ENCODE measurements at places on chromosomes 1 and 21.

DNA sequence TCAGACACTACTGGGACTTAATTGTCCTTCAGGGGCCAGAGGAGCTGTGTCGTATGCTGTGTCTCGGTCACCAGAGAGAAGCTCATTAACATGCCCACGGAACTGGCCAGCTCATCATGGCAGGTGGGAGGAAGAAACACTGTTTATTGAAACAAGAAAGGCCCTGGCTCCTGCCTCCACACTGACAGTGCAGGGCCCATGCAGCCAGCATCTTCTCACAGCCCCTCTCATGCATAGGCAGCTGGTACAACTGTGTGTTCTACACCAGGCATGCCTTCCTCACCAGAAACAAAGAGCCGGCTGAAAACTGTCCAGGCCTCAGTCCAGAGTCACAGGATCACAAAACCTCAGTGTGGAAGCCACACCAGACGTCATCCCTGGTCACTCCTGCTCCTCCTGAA, 106.0 kb downstream of the UBE2U start:
- no peak for DNase-seq

DNA sequence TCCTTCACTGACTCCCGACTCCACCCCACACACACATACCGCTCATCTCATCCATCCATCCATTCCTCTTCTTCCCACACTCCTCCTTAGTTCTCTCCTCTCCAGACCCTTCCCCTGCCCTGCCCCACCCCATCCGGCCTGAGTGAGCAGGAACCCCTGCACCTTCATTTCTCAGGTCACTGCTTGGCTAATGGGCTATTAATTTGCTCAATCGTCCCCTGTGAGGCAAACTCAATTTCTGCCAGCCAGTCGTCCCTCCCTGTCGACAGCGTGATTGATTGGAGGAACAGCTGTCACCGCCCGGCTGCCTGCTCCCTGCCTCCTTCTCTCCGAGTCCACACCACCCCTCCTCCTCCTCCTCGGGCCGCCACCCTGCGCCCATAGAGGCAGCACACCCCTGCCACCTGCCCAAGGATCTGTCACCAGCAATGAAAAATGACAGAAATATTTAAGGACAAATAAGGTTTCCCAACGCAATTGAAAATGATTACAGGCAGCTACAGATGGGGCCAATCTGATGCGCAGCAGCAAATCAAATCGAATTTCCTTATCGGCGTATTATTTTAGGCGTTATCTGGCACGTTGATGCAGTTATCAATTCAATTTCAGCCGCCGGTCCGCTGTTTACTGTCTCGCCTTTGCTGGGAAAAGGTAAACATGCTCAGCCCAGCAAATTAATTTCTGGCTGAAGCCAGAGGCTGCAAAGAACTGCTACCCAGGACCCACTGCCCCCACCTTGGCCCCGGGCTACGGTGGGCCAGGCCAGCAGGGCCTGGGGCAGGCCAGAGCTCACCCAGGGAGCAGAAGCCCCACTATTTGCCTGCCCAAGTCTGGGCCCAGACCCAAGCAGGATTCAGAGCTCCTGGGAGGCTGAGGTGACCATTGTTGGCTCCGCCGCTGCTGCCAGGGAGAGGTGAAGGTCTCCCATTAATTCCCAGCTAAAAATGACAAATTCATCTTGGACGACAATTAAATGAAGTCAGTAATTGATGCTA, 71.3 kb downstream of the TMEM53 start:
- DNase-seq: no peak

DNA sequence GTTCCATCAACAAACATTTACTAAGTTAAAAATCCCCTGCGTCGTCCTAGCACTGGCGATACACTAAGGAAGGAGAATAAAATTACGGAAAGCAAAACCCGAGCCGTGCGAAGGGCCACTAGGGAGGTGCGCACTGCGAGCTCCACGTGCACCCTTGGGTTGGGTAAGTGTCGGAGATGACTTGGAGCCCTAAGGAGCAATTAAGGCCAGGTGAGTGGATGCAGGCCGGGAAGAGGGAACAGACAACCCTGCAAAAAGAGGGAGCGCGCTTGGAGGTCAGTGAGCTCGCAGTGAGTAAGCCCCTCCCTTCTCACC, 704 bp downstream of the WDR4 start:
- no peak for DNase-seq

DNA sequence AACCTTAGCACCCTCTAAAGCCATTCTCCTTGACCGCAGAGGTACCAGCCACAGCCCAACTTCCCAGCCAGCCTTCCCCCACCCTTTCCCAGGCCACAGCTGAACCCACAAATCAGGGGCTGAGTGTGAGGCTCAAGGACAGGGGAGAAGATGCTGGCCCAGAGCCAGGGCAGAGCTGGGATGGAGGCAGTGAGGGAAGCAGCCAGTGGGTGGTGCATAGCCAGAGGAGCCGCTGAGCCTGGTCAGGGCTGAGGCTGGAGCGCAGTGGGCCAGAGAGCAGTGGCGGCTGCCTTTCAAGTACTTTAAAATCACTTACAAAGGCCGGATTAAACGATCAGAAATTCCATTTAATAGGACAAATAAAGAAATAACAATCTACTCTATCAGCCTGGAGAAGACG, 36.3 kb downstream of the DMAP1 start:
- no peak for DNase-seq

DNA sequence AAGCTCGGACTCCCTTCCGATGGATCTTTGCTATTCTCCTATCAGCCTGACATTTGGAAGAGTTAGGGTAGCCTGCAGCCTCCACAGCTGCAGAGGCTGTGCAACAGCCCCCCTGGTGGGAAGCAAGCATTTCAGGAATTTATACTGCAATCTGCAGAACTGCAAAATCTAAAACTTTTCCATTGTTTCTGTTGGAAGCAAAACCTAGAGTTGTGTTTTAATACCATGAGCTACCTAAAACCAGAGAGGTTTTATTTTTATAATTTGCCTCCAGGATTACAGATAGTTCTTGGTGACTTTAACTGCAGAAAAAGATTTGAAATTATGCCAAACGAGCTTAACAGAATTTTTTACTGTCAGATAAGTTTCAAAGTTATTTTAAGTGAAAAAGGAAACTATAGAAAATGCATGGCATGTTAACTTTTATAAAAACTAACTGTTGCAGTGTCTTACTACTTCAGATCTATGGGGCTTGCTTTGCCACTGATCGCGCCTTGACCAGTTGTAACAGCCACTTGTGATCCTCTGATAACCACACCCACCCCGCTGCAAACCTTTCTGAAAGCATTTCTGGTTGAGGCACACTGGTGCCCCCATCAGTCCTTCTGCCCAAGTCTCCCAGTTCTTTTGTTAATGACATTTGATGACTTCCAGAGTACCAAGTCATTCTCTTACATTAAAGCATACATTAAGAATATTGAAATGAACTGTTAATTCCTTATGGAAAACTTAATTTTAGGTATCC, 64.8 kb downstream of the PRDM2 start:
- DNase-seq: no peak
